NCI-H1105 (cell line): ENCODE measurements at places on chromosomes 16 and 17.

DNA sequence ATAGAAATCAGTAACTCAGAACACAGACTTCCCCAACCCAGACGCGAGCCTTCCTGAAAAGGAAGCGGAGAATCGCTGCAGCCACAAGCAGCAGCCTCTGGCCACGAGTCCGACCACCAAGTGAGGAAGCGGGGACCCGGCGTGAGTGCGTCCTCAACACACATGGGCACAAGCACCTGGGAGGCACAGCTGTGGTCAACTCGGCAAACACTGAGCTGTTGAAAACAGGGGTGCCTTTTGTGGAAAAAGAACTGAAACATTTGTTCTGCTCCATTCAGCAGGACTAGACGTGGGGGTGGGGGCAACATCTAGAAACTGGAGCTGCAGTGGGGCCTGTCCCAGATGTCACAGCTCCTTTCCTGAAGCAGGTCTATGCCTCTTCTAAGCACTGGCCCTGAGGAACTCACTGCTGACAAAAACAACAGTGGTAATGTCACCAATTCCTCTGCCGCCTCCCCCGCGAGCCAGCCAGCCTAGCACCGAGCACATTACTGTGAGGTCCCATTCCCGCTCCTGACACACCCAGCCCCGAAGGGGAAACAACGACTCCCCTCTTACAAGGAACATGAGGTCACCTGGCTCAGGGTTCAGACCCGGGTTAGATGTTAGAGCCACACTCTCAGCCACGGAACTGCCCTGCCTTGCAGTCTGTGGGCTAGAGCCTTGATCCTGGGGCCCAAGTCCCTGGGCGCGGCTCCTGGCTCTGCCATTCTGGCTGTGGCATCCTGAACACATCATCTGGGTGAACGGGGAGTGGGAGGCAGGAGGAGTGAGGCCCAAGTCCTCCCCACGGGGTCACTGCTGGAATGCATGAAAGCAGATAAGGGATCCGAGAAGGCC is 29.0 kb downstream of the KDM8 start:
- DNase-seq: no peak

- DNase-seq: no peak
Observed at GRCh38 chr16:89596957-89597649, 16.3 kb upstream of the DPEP1 start.

GRCh38 chr17:60529806-60530205 is 3.8 kb upstream of the APPBP2 start:
- DNase-seq: no peak

DNA sequence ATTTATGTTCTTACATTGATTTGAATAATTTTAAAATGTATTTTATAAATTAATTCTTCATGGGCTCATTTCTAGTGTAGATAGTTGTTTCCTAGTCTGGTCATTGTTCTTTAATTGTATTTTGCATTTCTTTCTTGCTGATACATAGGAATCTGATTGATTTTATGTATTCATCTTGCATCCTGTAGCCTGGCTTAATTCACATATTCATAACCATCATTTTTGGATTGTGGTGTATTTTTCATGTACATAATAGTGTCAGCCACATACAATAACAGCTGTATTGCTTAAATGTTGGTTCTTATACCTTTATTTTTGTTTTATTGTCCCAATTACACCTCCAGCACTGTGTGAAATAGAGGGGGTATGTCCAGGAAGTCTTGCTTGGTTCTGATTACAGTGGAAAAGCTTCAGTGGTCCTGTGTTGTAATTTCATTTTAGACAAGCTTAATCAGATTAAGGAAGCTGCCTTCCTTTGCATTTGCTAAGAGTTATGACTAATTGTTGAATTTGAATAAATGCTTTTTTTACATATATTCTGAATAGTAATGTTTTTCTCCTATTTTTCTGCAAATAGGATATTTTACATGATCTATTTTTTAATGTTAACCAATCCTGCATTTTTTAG is 103.7 kb downstream of the USP22 start:
- DNase-seq: no peak

DNA sequence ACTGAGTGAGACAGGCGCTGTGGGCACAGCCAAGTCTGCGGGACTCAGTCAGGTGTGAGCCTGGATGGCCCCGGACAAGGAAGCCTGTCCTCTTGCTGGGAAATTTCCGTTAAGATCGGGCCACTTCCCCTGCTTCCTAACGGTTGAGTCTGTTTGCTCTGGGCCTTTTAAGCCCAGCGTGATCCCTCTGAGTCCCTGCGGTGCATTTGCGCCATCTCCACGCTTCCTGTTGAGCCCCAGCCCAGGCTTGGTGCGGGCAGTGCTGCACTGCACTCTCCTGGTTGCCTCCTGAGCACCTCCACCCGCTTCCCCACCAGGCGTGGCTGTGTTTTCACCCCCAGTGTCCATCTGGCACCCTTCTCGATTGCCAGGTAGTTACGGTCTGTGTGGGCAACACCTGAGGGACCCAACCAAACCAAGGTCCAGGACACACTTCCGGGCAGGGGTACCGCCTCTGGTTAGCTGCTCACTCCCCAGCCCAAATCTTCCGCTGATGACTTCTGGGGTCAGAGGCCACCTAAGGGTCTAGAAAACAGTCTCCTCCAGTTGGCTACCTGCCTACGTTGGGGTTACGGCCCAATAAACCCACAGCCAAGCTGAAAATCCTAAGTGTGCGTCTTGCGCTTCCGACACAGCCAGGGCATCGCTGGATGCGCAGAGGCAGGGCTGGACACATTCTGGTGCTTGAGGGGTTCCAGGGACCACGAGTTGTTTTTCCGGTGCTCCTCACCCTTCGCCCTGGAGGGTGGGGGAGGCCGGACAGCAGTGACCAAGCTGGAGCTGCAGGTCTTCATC is 1.4 kb upstream of the SLC25A10 start:
- no peak for DNase-seq

DNA sequence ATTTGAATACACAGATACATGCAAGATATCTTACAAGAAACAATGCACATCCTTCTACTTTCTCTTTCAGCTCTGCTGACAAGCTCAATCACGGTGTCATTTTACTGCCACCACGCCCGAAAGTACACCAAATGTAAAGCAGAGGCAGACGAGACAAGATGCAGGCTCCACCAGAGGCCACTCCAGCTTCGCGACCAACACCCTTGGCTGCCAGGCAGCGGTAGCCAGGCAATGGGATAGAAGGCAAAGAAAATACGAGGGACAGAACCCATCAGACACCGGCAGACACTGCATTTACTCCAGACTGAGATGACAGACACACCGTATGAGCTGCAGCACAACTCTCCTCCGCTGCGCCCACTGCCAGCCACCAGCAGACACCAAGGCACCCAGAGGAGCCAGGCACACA is 41.0 kb downstream of the USP22 start:
- no peak for DNase-seq

GRCh38 chr17:63435681-63436522 is 10.2 kb downstream of the CYB561 start:
- no peak for DNase-seq

DNA sequence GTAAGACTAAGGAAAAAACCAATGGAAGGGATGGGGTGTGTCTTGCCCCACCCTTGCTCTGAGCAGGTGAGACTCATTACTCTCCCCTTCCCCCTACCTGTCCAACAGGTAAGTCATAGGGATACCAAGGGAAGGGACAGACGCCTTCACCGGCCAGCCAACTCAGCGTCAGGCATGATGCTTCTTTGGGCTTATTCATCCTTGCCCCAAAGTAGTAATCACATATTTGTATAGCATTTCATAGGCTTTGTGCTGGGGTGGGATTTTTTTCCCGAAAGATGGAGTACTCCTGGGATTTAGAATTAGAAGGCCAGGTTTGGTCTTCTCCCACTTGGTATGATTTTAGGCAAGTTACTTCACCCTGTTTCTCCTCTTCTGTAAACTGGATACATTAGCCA is 509 bp upstream of the JUP start:
- no peak for DNase-seq

DNA sequence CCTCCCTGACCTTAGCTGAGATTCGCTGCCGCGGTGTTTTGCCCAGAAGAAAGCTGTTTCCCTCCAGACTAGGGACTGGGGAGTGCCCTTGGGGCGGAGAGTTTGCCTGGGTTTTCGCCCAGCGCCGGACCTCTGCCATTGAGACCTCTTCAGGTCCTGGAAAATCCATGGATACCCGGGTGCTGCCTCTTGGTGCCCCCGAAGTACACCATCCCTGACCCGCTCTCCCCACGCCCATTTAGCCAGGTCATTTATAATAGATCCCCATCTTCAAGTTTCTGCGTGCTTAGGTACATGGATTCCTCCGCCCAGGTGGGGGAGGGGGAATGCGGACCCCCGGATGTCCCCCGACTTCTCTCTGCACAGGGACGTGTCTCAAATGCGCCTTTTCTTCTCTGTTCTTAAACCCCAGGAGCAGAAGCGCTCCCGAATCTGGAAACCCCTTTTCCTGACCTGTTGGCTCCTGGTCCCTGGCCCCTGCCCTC is 15.0 kb upstream of the CBX8 start:
- no peak for DNase-seq

DNA sequence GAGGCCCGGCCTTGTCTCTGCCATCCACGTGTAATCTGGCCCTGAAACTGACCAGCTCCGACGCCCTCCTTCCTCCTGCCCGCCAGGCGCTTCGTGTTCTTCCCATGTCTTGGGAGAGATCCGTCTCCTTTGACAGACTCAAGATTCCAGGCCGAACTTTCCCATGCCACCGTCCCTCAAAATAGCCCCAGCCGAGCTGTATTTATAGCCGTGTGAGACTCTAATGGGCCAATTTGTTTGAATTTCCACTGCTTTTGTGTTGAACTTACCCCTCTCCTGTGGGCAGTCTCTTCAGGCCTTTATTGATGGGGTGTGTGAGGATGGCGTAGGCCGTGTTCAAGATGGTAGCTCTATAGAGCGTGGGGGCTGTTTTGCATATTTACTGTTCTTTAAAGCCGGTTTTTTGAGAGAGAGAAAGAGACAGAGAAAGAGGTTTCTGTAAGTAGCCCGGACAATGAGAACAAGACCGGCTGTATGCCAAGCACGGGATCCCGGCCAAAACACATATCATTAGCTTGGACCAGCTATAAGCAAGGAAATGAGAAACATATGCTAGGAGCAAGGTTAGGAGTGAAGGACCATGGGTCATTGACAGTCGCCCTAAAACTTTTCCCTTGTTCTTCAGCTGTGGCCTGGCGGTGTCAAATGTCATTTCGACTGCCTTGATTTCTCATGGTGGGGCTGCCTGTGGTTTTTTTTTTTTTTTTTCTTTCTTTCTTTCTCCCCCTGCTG is 124.5 kb upstream of the ZFHX3 start:
- DNase-seq: peak; percentile 59

DNA sequence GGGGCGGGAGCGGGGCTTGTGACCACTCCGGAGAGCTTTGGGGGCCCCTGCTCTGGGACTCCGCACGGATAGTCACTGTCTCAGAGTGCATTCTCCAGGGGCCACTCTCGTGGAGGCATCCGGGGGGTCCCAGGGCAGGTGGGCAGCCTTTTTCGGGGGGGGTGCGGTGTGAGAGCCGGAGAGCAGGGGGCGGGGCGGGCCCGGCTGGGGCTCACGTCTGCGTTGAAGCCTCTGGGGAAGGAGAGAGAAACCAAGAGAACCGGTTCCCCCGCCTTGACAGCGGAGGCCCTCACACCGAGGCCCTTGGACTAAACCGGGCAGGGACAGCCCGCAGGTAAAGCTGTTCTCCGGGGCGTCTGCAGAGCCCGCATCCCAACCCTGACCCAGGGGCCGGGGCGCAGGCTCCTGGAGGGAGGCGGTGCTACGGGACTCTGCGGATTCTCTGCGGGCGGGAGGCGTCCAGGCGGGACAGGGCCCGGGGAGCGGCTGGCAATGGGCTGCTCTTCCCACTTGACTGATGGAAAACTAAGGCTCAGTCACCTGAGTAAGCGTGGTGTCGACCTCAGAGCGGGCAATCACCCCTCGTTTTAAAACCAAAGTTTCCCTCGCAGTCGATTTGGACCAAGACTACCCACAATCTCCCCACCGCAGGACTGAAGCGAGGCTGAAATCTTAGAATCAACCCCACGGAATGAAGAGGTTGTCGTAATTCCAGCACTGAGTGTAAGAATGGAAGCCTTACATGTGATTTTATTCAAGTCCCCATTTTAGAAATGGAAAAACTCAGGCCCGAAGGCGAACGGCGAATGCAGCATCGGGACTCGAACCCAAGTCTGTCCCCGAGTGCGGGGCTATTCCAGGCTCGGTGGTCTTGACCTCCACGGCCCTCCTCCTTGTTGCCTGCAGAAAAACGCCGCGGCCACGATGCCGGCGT is 49.6 kb upstream of the AMZ2 start:
- DNase-seq: no peak

GRCh38 chr16:57600048-57600835 is 28.2 kb upstream of the ADGRG1 start:
- DNase-seq: no peak

- no peak for DNase-seq
Observed at GRCh38 chr17:29728490-29728889, 105.8 kb upstream of the CORO6 start.

DNA sequence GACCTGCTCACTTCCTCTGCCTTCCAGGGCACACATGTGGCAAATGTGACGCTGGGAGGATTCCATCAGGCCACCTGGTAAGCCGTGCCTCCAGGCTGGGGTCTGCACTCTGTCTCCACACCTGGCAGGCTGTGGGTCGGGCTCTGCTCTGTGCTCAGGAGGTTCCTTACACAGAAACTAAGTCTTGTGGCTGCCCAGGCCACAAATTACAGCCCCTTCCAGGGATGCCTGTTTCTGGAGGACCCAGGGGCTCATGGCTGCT is 58.2 kb downstream of the RMI2 start:
- DNase-seq: no peak

DNA sequence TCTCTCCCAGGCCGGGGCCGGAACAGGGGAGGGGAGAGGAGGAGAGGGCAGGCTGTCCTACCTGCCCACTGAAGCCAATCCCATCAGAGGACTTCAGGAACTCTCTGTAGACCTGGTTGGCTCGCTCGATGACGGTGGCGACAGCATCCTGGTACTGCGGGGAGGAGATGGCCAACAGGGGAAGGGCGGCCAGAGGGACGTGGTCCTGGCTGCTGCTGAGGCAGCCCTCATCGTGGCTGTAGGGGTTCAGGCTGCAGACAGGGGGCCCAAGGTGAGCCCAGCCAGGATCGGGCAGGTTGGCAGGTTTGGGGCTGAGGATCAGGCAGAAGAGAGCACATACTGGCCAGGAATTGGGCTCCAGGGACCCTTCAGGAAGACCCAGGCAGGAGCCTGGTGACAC is 34.2 kb downstream of the PIMREG start:
- no peak for DNase-seq

DNA sequence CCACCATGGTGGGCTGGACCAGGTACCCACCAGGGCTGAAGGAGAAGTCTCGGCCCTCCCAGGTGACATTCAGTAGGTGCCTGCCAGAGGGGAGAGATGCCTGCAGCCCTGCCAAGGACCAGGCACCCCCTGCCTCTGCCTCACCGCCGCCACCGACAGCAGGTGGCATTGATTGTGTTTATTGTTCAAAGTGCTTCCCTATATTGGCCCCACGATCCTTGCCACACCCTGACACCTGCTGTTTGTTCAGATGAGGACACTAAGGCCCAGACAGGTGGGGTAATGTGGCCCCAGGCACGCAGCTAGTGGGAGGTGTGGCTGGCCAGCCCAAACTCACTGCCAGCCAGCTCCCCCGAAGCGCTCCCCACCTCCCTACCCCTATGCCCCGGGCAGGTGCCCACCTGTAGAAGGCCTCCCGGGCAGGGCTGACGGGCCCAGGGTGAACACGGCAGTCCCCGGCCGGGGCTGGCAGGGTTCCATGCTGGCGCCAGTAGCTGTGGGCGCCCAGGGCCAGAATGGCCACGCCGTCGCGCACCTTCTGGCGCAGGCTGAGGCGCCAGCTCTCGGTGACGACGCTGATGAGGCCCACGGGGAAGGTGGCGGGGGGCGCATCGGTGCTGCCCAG is 8.0 kb downstream of the GRIN2C start:
- DNase-seq: peak; percentile 51

GRCh38 chr16:4506450-4506849 is 30.3 kb downstream of the HMOX2 start:
- DNase-seq: peak; percentile 20

- no peak for DNase-seq
Observed at GRCh38 chr16:89615596-89616090, 2.2 kb downstream of the DPEP1 start.
